ENCODE measurements at places on chromosomes 12 and 14.

- no peak for DNase-seq
Measured at GRCh38 chr14:71418532-71419245, 511.4 kb downstream of the PCNX1 start.

GRCh38 chr12:131375261-131375971 lies 335.5 kb upstream of the SFSWAP start:
- DNase-seq, result no peak

DNA sequence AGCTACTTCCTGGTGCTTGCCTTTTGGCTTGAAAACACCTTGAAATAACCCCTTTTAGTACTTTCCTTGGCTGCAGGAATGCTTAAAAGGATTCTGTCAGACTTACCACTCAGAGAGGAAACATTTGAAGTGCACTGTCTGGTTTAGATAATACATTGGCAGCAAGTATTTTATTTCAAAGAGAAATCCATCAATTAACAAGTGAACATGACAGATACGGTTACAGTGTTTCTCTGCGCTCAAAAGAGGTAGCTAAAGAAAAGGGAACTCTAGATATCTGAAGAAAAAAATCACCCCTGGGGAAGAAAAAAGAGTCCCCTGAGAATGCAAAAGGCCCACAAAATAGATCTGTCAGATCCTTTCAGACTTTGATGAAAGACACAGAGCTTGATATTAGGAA lies 421.9 kb downstream of the LRFN5 start:
- no peak for DNase-seq

DNA sequence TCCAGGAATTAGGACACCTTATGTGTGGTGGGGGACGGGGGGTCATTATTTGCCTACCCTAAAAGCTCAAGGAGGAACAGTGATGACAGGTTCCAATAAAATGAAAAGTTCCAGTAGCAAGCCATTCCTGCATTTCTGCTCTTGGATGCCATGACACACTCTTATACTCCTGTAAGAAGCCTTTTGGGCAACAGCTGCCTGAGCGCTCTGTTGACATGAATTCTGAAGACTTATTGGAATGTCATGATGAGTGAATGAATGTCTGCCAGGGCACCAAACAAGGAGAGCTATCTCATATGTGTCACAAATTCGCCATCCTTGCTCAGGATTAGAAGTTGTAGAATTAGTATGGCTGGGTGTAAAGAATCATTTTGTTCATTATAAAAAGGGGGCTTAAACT lies 36.3 kb downstream of the PTGER2 start:
- no peak for DNase-seq

DNA sequence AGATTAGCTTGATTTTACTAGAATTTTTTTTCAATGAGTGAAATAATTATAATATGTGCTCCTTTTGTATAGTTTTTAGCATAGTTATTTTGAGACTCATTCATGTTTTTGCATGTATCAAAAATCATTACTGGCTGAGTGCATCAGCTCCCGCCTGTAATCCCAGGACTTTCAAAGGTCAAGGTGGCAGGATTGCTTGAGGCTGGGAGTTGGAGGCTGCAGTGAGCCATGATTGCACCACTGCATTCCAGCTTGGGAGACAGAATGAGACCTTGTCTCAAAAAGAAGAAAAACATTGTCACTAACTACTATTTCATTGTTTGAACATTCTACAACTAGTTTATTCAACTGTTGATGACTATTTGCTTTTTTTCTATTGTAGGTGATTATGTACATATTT lies 802.7 kb downstream of the SLC16A7 start:
- no peak for DNase-seq

- DNase-seq, result no peak
Measured at GRCh38 chr12:53187145-53187899, 6.6 kb upstream of the CSAD start.

DNA sequence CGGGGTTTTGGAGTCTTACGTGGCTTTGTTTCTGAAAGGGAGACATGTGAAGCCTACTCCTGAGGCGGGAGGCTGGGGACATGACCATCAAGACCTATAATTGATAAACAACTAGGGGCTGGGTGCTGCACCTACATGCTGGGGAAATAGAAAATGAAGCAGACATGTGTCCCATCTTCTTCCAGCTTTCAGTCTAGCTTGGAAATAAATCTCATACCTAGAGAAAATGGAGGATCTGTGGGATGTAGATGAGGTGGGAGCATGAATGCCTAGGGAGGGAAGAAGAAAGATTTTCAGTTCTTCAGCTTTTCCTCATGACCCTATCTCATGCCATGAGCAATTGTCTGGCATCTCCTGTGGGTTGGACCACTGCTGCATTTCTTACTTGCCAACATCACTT lies 22.1 kb downstream of the EMP1 start:
- DNase-seq, result no peak

DNA sequence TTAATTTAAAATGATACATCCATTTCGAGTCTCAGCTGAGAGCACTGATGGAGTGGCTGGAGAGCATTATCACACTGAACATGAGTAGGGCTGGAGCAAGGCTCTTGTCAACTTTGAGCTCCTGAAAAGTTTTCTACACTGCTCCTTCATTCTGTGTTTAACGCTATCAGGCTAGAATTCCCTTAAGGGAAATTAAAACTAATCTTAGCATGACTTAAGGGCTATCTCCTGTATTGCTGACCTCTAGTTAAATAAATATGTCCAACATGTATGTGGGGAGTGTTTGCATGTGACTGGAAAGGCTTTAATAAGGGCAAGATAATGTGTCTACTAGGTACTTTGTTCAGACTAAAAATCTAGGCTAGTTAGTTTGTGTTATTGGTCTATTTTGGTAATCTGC lies 116.7 kb upstream of the CAND1 start:
- DNase-seq, result no peak

GRCh38 chr12:57166971-57167371 lies 19.6 kb upstream of the LRP1-AS start:
- no peak for DNase-seq

DNA sequence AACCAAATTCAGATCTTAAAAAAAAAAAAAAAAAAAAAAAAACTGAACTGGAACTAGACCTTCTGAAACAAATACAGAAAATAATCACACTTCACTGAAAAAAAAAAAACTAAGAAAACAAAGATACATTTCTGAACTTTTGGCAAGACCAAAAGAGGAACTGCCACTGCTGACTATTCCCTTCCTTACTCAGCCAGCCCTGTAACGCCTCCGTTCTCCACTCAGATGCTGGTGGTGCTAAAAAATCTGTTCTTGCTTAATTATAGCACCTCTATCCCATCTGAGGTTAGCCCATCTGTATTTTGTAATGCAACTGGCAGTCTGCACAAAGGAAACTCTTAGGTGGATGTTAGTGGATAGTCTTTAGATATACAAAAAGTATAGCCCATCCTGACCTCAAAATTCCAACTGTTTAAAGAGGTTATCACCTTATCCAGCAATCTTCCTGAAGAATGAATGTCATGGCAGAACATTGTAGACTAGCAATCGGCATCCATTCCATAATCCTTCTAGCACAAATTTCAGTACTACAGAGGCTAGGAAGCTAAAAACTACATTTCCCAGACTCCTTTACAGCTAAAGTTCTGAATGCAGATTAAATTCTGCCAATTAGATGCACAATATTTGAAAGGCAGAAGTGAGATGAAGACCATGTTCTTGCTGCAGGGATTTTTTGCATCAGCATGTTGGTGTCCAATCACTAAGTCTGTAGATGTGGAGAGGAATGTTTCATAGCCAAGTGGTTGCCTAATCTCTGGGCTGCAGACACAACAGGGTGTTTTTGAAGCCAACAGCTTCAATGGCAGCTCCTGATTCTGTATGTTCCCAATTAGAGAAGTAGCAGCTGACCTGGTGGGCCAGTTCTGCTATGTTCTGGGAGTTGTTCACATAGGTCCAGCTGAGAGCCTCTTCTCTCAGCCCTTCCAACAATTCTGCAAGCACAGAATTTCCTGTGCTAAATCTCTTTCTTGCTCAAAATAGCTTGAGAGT lies 5.7 kb downstream of the MAP3K9 start:
- no peak for DNase-seq

- DNase-seq, result no peak
Measured at GRCh38 chr12:120199595-120200306, 1.2 kb downstream of the RPLP0 start.

DNA sequence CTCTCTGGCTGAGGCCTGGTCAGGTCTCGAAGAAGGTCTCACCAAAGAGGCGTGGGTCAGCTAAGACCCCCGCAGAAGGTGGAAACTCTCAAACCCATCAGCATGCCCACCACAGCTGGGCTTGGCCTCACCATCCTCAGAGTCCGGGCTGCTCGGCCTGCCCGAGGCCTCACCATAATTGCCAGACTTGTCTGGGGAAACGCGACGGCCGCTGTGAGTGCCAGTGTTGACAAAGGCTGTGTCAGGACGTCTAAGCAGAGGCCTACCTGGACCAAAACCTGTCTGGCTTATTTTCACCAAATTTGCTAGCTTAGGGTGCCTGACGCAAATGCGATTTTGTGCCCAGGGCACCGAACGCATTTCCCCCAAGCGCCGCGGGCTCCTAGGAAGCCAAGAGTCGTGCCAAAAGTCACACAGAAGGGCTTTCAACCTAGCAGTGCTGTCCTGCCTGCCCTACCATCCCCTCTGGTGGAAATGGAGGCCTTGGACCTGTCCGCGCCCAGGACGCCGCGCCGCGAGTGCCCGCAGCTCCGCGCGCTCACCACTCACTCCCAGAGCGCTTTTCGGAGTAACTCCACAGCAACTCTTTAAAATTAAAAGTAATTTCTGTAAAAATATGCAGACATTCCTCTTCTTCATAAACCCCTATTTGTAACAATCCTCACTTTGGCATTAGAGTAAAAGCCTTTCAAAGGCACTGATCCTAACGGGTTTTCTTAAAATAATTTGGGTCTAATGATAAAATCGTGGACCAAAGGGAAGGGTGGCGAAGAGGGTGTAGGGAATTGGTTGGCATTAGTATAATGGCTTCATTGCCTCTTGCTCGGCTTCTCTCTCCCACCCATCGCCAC lies 1.2 kb upstream of the ALX1 start:
- no peak for DNase-seq

GRCh38 chr12:94225947-94226630 lies 77.7 kb downstream of the PLXNC1 start:
- no peak for DNase-seq

- DNase-seq, result no peak
Measured at GRCh38 chr14:80669426-80669825, 272.1 kb downstream of the CEP128 start.

DNA sequence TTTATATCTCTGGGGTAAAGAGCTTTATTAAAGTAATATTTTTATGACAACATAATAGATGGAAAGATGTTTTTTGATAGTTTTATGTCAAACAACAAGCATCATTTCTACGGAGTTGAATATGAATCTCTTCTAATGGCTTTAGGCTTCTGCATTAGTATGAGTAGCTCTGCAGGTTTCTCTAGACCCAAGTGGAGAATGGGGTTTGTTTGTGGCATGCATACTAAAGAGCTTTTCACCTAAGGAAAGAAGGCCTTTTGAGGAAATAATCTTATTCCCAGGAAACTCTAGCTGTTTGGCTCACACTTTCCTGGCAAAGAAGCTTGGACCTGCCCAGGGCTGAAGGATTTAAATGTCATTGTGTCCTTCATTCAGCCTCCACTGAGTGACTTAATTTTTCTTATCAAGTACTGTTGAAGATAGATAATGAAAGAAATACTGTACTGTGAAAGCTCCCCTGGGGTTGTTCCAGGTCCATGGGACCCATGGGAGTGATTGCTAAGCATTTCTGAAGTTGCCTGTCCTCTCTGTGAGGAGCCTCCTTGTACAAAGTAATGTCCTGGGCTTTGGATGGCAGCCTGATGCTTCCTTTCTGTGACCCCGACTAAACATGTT lies 469.3 kb downstream of the LRIG3 start:
- DNase-seq, result no peak

DNA sequence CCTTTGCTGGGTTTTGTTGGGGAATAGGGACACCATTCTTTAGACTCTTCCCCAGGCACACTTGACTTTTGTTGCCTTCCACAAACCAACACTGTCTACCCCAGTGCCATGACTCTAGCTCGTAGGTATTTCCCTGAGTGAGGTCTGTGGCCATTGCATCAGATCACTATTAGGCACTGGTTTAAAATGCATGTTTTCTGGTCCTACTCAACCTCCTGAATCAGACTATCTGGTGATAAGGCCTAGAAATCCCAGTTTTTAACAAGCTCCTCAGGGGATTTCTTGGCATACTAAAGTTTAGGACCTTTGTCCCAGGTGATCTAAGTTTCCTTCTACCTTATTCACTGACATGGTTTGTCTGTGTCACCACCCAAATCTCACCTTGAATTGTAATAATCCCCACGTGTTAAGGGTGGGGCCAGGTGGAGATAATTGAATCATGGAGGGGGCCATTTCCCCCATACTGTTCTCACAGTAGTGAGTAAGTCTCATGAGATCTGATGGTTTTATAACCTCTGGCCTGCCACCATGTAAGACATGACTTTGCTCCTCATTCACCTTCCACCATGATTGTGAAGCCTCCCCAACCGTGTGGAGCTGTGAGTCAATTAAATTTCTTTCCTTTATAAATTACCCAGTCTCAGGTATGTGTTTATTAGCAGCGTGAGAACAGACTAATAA lies 87.8 kb upstream of the PSMC1 start:
- no peak for DNase-seq

GRCh38 chr12:1801303-1801975 lies 18.9 kb upstream of the LRTM2 start:
- DNase-seq, result no peak

DNA sequence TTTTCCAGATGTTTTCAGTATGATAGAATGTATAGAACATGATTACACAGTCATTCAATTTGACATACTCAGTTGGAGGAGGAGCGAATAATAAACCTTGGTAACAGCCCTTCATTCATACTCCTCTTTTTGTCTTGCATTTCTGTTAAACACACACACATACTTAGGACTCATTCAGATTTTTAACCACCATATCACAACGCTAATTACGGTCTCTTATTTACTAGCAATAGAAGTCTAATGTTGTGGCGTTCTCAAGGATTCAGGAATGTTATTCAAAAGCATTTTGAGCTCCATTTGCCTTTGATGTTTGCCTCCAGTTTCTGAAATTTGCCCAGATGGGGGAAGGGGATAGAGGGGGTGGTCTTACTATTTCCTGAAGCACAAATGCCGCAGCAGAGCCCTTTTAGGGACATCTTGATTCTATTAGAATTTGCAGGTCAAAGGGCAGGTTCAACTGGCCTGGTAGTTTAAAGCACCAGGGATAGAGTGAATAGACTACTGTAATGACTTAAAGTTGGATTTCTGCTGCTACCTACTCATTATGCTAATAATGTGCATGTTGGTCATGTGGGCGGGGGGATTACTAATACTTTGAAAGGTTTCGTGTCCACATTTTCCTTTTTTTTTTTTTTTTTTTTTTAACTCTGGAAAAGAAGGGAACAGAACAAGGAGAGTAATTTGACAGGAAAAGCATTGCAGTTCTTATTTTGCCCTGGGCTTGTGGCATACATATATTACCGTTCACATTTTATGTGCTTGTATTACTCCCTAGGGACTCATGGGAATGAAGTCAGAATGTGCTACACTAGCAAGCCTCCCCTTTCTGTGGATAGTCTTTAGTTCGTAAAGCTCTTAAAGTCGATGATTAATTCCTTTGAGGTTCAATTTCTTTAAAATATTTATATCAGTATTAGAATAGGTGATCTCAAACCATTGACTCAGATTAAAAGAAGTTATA lies 226.8 kb downstream of the FBXL14 start:
- DNase-seq, result no peak

Data from SHP77 treated with DMSO at 0.1 percent for 48 hours (cell line).